ENCODE measurements at places on chromosomes 3 and 15. TPM values are rescaled to one million over a fixed set of nuclear protein-coding genes. Genes with fewer than 3 reads are reported as not detected.
A peak's percentile ranks its signal among the peaks of the same experiment; 100 is the strongest.

DNA sequence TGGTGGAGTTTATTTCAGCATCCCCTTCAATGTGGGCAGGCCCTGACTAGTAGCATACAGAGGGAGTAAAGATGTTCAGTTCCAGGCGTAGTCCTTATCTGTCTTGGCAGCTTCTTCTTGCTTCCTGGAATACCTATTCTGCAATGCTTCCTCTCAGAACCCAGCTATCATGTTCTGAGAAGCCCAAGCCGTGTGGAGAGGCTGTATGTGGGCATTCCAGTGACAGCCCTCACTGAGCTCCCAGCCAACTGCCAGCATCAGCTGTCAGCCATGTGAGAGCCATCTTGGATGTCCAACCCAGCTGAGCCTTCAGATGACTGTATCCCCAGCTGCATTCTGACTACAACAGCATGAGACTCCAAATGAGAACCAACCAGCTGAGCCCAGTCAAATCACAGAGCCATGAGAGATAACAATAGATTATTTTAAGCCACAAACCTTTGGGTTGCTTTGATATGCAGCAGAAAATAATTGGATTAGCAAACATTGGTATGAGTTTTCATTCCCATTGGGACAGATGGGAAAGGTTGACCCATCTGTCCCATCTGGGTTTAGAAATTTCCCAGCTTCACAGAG, 8.4 kb upstream of the CMTM7 start:
- DNase-seq: no peak

GRCh38 chr15:78567531-78567930, 2.2 kb downstream of the CHRNA5 start:
- DNase-seq: no peak

GRCh38 chr3:62558549-62559112, 185.3 kb upstream of the FEZF2 start:
- no peak for DNase-seq

DNA sequence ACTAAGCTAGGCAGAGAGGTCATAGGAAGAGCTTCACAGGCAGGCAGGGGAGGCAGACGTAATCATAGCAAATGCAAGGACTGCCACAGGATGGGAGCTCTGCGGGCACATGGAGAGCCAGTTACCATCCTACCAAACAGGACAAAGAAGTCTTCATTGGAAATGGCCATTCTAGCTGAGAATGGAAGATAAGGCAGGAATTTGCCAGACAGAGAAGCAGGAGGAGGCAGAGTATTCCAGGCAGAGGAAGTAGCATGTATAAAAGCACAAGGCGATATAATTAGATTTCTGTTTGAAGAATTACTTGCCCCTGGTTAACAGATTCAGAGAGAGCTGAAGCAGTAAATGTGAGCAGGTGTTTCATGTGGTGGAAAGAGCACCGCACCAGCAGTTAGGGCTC, 3.5 kb upstream of the SEMA5B start:
- DNase-seq: no peak

Gene RARB
- polyA plus RNA-seq: 14.7 TPM

Gene AGBL1
- 9.6 TPM for polyA plus RNA-seq

Gene CDHR4
- not detected for polyA plus RNA-seq

GRCh38 chr15:100263031-100263430, 78.7 kb downstream of the ADAMTS17 start:
- DNase-seq: no peak

Gene LSAMP
- 11.7 TPM for polyA plus RNA-seq

Gene SLC15A2
- polyA plus RNA-seq: 42.8 TPM

Gene CD200R1
- 2.6 TPM for polyA plus RNA-seq

- no peak for DNase-seq
These were observed 75.7 kb upstream of the BNIP2 start for GRCh38 chr15:59764775-59765174.

- DNase-seq: no peak
These were observed 9.6 kb downstream of the ZBTB11 start for GRCh38 chr3:101667331-101667730.

DNA sequence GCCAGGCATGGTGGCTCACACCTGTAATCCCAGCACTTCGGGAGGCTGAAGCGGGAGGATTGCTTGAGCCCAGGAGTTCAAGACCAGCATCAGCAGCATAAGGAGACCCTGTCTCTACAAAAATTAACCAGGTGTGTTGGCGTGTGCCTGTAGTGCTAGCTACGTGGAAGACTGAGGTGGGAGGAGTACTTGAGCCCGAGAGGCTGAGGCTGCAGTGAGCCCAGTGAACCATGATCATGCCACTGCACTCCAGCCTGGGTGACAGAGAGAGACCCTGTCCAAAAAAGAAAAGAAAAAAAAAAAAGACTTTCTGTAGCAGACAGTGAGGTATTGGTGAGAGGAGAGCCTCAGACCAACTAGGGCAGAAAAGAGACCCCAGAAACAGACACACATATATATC, 263.8 kb downstream of the XXYLT1 start:
- DNase-seq: no peak

DNA sequence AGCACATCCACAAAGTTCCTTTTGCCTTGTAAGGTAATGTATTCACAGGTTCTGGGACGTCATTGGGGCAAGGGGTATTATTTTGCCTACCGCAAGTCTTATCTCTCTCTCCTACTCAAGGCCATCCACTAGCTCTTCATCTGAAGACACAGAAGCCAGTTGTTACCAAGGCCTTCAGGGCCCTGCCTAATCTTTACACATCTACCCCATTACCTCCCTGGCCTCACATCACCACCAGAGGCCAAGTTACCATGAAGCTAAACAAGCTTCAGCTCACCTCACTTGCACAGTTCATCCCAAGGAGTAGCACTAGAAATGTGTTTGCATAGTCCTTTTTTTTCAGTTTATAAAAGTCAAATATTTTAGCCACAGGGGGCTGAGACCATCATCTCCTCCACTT, 34.1 kb downstream of the ATP8B4 start:
- no peak for DNase-seq

Gene SCN11A
- 1.3 TPM for polyA plus RNA-seq

Gene EXOG
- 21.8 TPM for polyA plus RNA-seq

Gene HHLA2
- polyA plus RNA-seq: not detected

DNA sequence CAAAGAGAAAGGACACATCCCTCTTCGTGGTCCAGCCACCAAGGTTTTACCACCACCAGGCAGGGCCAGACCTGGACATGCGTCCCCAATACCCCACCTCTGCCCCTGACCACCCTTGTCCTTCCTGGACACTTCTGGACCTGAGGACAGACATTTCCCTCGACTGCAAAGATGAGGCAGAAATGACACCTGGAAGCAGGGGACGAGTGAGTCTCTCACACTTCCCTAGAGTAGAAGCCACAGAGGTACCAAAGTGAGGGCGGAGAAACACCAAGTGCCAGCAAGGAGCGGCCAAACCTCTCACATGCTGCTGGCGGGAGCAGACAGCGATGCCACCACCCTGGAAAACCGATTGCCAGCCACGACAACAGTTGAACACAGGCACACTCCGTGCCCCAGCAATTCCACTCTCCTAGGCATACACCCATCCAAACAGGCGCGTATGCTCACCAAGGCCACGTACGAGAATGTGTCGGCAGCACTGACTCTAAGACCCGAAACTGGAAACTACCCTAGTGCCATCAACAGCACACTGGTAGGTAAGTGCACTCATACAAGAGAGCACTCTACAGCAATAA, 207.0 kb upstream of the NSMCE3 start:
- DNase-seq: no peak

- no peak for DNase-seq
These were observed 63.5 kb downstream of the KAT2B start for GRCh38 chr3:20103731-20104130.

- DNase-seq: peak; percentile 64
These were observed 438.9 kb upstream of the ARRDC4 start for GRCh38 chr15:97521381-97522285.

Gene SCAANT1
- not detected for polyA plus RNA-seq

DNA sequence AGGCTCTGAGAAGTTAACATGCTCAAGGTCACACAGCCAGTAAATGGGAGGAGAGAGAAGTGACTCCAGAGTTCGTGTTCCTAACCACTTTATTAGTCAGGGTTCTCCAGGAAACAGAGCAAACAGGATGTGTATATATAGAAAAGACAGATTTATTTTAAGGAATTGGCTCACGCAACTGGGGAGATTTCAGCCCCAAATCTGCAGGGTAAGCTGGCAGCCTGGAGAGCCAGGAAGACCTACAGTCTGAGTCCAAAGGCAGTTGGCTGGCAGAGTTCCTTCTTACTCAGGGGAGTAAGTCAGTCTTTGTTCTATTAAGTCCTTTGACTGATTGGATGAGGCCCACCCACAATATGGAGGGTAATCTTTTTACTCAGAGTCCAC, 118.2 kb upstream of the PROK2 start:
- DNase-seq: no peak

DNA sequence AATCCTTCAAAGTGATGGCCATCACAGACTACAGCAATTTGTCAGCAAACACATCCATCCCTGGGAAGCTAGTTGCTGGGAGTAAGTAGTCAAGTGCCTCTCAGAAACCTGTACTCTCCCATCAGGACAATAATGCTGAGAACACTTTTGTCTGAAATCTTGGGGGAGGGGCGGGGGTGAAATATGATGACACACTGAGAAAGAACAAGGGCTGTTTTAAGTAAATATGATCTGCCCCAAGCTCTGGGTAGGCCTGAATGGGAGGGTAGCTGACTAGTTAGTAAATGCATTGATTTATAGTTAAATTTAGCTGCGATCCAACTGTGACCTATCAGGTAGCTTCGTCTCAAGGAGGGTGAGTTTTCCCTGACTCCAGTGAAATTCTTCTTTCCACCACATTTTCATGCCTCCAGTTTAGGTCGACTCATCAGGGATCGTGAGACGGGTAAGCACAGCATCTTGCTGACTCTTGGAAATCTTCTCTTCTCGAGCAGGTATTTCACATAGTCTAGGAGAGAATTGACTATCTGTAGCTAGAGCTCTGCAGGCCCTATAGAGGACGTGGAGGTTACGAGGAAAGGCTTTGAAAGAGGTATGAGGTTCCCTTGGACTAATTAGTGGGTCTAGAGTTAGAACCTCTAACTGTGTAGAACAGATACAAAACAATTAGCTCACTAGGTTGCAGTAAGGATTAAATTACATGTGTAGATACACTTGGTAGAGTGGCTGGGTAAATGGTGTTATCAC, 213.4 kb upstream of the SLC2A2 start:
- DNase-seq: no peak

GRCh38 chr15:98085003-98085639, 124.6 kb downstream of the ARRDC4 start:
- DNase-seq: peak; percentile 51

- DNase-seq: no peak
These were observed 123.3 kb upstream of the IGF1R start for GRCh38 chr15:98524838-98525660.

DNA sequence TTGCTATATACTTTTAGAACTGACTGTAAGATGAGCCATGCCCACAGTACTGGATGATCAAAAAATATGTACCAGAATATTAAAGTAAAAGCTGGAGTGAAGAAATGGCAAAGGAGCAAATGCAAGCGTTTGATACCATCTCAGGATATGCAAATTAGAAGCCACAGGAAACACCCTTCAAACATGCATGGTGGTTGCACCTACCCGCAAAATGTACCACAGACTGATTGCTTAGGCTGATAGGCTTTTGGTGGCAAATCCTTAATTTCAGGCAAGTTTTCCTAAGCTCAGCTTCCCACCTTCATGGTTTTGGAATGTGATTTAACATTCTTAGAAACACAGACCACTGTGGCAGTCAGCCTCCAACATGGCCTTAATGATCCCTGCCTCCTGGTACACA, 149.0 kb downstream of the PDZRN3 start:
- DNase-seq: no peak

Gene HRG
- not detected for polyA plus RNA-seq

- DNase-seq: no peak
These were observed 342.2 kb downstream of the NLGN1 start for GRCh38 chr3:173739726-173740125.

Gene RPS17
- 2,360 TPM for polyA plus RNA-seq

Gene ALPK3
- 95.1 TPM for polyA plus RNA-seq

Gene CLEC3B
- 78.5 TPM for polyA plus RNA-seq

GRCh38 chr3:12193485-12194165, 34.9 kb upstream of the TIMP4 start:
- peak; percentile 95 for DNase-seq

DNA sequence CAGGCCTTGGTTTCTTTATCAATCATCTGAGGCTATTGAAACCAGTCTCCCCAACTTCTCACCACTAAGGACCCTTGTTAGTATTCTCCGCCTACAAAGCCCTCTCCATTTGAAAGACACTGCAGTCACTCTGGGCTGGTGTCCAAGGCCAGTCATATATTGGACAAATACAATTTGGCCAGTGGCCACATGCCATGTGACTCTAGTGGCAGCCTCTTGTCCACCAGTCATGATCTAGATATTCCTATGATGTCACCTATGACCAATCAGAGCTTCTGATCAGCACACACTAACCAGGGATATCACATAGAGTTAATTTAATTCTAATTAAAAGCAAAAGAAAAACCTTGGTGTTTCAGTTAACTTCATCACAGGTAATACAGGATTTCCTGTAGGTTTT, 68.2 kb downstream of the RAB11A start:
- DNase-seq: no peak

DNA sequence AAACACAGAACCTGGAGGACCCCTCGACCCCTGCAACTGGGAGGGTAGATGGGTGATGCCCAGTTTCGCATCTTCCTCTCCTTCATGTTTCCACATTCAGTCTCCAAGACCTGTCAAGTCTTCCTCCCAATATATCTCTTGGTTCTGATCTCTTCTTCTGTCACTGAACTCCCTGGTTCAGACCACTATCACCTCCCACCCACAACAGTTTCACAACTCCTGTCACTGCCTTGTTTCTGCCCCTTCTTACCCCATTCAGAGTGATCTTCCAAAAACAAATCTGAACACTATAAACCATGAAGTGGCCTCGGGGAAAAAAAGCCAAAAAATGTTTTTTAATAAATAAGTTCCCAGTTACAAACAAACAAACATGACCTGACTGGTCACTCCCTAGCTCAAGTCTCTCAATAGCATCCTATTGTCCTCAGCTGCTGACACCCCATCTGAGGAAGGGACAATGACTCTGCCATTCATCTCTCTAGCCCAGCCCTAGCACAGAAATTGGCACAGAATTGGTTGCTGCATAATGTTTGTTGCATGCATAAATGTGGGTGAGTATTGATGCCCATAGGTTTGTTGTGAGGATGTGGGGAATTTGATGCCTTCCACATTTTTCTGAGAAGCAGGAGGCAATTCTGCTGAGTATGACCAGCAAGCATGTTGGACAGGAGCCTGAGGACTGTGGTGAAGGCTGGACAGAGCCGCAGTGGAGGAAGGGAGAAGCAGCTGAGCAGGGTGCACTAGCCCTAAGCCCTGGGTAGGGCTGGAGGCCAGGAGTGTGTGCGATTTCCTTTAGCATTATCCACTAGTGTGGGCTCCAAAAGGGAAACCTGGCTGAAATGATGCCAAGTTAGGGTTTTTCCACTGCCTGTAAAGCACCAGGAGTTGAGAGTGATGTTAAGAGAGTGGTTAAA, 12.2 kb upstream of the XYLB start:
- no peak for DNase-seq

Gene RCCD1
- polyA plus RNA-seq: 14.6 TPM

All from muscle of back (tissue), 13 donors.